ENCODE measurements at places on chromosomes 7 and 10.

- no peak for DNase-seq
These were observed 2.3 kb upstream of the FZD9 start for GRCh38 chr7:73431041-73431835.

DNA sequence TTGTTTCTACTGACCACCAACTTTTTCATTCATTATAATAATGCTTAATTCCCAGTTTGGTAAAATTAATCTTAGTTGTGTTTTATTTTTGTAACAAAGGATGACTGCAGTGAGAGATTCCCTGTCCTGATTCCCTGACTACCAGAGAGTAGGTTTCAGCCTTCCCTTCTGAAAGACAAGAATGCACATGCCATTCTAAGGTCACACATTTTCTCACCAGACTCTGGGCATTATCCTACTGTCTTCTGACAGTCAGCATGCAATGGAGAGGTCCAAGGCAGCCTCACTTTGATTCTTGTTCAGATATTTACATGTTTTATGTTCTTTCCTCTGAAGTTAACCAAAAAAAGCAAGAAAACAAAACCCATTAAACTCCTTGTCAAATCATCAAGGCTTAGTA is 372.7 kb upstream of the CDC14C start:
- DNase-seq, result no peak

- no peak for DNase-seq
These were observed 17.6 kb downstream of the SUN3 start for GRCh38 chr7:48011323-48011722.

- DNase-seq, result no peak
These were observed 22.4 kb downstream of the DIP2C start for GRCh38 chr10:667096-667495.

- no peak for DNase-seq
These were observed 233.7 kb upstream of the PHYHIPL start for GRCh38 chr10:58942724-58943123.

DNA sequence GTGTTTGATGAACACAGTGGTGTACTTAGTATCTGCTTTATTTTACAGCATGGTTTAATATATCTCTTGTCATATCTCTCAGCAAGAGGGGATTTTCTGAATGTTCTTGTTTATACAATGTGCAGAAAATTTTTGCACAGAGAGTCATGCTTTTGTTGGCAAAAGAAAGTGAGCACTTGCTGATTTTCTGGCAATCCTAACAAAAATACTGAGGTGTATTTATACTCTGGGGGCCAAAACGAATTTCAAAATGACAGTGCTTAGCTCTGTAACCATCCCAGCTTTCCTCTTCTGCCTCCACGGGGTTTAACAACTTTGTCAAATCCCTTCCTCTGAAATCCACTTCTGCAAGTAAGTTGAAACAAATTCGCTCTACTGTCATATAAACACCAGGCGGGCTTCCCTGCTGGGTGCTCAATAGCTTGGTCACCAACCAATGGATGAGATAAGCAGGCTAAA is 169.2 kb downstream of the NOC3L start:
- no peak for DNase-seq

GRCh38 chr7:97090761-97091353 is 26.6 kb upstream of the SDHAF3 start:
- DNase-seq, result no peak

DNA sequence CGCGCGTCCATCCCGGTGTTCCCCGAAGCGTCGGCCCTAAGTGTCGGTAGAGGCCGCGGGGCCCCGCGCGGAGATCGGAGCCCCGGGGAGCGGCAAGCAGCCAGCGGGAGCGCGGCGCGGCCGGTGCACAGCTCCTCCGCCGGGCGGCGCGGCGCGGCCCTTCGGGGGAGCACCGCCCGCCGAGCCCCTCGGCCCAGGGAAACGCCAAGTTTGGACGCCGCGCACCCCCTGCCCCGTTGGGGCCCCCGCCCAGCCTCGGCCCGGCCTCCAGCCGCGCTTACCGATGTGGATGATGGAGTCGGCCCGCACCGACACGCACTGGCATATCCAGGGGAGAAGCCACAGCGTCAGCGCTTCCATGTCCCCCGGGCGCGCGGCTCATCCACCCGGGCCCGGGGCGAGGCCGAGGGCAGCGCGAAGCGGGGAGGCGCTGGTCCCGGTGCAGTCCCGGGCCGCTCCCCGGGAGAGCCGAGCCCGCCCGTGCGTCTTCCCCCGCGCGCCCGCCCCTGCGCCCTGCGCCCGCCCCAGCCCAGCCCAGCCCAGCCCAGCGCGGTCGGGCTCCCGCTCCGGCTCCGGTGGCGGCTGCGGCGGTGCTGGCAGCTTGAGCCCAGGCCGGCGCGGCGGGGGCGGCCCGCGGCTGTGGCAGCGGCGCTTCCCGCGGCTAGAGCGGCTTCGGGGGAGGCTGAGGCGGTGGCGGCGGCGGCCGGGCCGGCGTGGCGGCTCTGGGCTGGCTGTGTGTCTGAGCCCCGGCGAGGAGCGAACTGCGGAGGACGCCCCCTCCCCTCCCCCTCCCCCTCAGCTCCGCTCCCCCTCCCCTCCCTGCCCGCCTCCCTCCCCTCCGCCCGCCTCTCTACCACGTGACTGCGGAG is at the start of gene GRID1:
Gene GRID1 (minus strand): TSS at position 763 of the 869 bp plus-strand sequence.
- peak; percentile 34 for DNase-seq

GRCh38 chr7:139403601-139404000 is 43.9 kb downstream of the LUC7L2 start:
- no peak for DNase-seq

DNA sequence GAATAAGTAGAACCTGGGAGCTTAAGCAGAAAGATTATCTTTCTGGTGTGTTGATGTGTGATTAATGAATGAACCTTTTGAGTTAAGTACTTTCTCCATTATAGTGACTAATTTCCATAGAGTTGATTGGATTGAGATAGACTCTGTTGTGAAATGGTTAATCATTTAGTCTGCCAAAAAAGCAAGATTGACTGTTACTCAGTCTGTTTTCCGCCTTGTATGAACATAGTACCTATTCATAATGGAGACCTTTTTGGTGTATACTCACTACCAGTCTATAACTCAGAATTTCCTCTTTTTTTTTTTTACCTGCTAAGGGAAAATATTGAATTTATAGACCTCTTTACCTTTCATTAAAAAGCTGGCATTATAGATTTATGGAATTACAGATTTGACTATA is 14.4 kb upstream of the NPVF start:
- DNase-seq, result no peak

DNA sequence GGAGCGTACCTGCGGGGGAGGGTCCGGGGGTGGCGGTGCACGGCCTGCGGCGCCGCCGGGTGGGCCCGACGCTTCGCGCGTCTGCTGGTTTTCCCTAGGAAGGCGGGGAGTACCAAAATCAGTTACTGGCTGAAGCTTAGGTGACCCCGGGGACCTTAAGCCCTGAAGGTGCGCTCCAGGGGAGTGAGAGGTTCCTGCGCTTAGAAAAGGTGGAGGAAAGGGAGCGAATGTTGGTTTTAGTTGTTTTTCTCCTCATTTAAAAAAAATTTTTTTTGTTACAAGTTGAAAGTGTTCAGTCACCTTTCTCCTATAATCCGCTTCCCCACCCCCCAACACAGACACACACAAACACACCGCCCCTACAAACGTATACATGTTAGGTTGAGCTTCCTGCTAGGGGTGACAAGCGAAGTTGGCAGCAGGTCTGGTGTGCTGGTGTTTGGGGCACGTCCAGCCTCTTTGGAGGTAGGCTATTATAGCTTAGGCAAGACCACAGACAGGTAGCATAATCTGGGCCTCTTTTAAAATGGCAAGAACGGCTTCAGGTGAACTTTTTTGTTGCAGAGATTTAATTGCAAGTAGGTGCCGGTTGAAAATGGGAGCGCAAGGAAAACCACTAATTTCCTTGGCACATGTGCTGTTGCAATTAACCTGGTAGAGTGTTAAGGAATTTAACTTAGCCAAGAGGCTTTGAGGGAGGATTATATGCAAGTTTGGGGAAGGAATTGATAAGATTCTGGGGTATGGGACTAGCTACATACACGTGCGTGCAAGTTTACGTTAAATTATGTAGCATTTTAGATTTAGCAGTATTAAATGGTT is 945 bp downstream of the ADD3 start:
- DNase-seq, result peak; percentile 43

GRCh38 chr7:144037414-144038035 is 11.2 kb upstream of the OR2A5 start:
- DNase-seq, result no peak

GRCh38 chr10:57202356-57202755 is 841.3 kb upstream of the ZWINT start:
- DNase-seq, result no peak

DNA sequence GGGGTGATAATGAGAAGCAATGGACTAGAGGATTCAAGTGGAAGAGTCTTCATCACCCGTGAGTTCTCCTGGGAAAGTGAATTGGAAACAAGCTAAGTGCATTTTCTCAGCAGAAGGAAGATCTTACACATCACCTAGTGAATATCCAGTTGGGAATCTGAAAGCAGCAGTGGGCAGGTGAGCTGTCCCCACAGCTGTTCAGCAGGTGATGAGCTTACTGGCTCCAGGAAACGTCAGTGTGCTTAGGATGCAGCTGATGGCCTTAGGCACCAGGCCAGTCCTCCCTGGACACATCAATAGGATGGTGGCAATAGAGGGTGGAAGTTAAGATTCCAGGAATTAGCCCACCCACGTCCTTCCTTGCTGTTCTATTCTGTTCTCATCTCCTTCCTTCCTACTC is 66.7 kb downstream of the NOD1 start:
- no peak for DNase-seq

GRCh38 chr10:72254813-72255568 is 18.7 kb upstream of the DDIT4 start:
- no peak for DNase-seq

GRCh38 chr10:35711615-35712411 is 69.7 kb upstream of the FZD8 start:
- DNase-seq, result no peak

DNA sequence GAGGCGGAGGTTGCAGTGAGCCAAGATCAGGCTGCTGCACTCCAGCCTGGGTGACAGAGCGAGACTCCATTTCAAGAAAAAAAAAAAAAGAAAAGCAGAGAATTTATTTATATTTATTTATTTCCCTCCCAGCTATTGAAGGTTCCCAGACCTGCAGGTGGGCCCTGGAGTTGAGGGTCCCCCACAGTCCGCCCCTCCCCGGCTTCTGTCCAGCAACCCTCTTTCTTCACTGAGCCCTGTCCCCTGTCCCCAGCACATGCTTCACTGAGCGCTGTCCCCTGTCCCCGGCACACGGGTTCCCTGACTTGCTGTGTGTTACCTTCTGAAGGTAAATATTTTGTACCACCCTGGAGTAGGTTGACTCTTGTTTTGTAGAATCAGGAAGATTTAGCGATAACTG is 301.7 kb upstream of the PITRM1 start:
- no peak for DNase-seq

DNA sequence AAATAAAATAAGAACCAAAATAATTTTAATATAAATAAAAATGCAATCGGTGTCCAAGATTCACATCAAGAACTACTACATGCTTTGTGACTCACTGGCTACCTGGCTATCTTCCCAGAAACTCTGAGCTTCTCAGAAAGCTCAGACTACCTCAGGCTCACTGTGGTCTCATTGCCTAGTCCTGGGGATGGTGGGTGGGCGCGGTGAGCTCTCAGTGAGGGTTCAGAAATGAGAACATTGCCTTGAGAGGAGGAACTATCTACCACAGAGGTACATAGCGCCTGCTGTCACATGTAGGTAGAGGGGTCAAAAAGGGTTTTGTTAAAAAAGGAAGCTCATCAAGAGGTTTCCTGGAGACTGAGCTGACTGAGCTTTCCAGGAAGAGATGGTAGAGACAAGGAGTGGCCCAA is 108.0 kb downstream of the WDFY4 start:
- no peak for DNase-seq

- DNase-seq, result no peak
These were observed 13.1 kb downstream of the GNAT3 start for GRCh38 chr7:80498481-80499349.

GRCh38 chr7:95631527-95631926 is 35.2 kb upstream of the PDK4 start:
- no peak for DNase-seq

DNA sequence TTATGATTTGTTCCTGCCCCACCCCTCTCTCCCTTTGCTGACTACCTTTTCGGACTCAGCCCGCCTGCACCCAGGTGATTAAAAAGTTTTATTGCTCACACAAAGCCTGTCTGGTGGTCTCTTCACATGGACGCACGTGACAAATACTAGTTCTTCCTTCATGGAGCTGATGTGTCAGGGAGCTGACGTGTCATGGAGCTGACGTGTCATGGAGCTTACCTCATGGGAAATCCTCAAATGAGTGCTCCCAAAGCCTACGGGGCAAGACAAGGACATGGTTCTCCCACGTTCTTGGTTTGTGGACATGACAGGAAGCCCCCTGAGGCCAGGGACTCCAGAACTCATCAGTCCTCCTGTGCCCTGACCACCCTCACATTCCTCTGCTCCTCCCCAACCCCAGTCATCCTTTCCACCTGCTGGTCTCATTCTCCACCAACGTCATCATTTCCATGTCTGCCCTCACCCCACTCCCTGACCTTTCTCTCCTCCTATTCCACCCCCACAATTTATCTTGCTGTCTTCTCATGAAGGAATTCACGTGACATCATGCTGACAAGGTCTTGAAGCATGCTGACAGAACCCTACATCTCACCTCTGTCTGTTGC is 261.3 kb downstream of the TCERG1L start:
- DNase-seq, result no peak

DNA sequence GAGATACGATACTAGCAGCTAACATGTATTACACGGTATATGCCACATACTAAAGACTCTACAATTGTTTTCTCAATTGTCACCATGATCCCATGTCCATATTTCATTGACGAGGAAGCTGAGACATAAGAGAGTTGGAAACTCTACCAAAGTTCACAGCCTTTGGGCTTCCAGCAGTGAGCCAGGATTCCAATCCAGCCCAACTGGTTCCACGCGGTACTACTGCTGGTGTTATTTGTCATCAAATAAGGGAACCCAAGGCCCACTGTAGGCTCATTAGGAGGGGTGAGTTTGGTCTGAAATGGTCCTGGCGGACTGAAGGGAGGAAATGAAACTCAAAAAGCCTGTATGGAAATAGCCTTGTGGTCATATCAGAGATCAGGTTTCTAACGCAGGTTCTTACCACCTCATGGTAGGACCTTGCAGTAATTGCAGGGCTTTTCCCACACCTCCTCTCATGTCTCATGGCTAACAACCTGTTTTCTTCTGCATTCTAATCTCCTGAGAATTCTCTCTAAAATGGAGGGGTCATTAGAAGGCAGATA is 814.6 kb downstream of the LRMDA start:
- DNase-seq, result no peak

DNA sequence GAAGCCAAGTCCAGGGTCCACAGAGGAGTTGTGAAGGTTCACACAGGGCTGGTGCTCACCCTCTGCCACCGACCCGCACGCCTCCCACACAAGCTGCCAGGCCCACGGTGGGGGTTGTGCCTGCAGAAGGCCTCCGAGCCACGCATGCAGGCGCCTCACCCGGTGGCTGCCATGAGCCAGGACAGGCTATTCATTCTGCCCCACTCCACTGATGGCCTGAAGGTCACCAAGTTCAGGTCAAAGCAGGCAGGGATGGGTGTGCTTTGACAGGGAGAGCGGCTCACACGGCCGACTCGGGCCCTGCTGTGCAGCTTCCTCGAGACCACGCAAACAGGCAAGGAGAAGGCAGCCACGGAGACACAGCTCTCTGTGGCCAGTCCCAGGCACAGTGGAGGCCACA is 143.9 kb downstream of the MAD1L1 start:
- DNase-seq, result no peak
